Inflammatory macrophage (primary cell): ENCODE measurements at places on chromosomes 16 and 17.

- peak; percentile 88 for DNase-seq
Measured at GRCh38 chr17:80327518-80327917, 66.9 kb downstream of the RNF213 start.

- peak; percentile 38 for DNase-seq
Measured at GRCh38 chr17:49916854-49917515, 52.0 kb upstream of the DLX4 start.

- DNase-seq: no peak
Measured at GRCh38 chr17:12859520-12859919, 70.2 kb downstream of the ARHGAP44 start.

DNA sequence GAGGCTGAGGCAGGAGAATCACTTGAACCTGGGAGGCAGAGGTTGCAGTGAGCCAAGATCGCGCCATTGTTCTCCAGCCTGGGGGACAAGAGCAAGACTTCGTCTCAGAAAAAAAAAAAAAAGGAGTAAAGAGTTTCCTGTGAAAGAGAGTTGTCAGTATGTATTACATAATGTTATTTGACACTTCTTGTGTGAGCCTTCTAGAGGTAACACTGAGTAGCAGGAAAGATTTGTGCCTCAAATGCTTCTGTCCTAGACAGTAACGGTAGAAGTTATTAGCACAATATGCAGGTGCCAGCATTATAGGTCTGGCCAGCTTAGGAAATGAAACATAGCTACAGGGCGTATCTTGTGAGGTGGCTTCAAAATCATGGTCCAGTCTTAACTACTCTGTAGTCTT lies 6.2 kb downstream of the RPS6KB1 start:
- no peak for DNase-seq

GRCh38 chr16:19481296-19481695 lies 40.6 kb downstream of the GDE1 start:
- DNase-seq: no peak

DNA sequence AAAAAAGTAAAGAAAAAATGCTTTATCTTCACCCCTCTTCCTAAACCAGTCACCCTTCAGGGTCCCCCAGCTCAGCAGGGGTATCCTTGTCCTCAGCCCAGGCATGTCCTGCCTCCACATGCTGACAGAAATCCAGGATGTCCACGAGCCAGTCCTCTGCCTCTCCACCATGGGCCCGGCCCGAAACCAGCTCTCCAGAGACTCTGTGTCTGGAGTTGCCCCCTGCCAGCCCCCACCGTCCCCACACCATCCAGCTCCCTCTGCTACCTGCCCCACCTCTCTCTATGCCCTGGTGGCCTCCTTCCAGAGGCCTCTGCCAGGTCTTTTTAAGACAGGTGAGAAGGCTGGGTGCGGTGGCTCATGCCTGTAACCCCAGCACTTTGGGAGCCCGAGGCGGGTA lies 66.4 kb upstream of the PLCG2 start:
- DNase-seq: no peak

DNA sequence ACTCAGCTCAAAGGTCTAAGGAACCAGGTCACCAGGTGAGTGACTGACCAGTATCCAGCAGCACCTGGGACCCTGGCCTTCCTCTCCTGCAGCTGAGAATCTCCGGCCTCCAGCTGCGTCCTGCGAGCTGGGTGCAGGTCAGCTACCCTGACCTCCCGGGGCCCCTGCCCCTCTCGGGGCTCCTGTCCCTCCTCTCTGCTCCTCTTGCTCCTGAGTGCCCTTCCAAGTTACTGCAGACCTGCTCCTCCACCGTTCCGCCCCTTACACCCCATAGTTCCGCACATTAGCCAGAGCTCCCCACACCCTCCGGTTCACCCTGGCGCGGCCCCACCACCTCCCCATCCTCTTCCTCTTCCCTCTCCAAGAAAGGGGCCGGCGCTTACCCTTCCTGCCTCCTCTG lies 10.6 kb downstream of the FOXJ1 start:
- DNase-seq: no peak

DNA sequence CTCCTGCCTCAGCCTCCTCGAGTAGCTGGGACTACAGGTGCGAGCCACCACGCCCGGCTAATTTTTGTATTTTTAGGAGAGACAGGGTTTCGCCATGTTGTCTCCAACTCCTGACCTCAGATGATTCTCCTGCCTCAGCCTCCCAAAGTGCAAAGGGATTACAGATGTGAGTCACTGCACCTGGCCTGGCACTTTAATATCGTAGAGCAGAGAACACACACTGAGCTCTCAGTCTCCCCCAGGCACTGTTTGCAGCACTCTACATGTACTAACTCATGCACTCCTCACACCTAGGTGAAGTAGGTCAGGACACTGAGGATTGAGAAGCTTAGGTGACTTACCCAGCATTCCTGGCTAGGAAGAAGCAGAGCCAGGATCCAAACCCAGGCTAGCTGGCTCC lies 15.0 kb downstream of the C17orf100 start:
- DNase-seq: no peak

DNA sequence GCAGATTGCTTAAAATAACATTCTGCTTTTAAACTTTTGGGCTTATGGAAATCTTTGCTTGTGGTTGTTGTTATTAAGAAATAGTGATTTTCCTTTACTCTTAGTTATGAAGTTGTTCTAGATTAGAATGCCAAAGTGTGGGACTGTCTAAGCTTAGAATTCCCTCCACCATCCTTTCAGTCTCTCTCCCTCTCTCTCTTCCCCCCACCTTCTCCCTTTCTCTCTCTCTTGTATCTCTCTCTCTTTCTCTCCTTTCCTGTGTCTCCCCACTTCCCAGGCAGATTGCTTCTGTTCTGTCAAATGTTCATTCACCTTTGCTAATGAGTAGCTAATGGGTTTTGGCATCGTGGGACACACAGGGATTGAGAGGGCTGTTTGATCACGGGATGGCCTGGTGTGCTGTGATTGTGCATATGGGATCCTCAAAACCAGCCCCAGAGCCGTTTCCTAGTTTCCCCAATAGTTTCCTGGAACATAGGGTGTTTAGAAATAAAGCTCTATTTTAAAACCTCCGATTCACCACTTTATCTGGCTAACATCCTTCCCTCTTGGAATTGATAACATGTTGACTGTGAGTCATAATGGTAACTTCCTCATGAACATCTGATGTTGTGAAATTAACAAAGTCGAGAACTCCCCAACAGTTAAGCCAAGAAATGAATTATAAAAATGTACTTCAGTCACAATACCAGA lies 502.6 kb downstream of the TMEM114 start:
- peak; percentile 57 for DNase-seq

GRCh38 chr16:88651989-88652761 lies 1.3 kb upstream of the CYBA start:
- DNase-seq: no peak

- no peak for DNase-seq
Measured at GRCh38 chr17:50585346-50585745, 24.8 kb downstream of the CACNA1G start.

GRCh38 chr16:55248494-55248893 lies 75.5 kb upstream of the IRX6 start:
- no peak for DNase-seq

GRCh38 chr16:88688013-88688778 lies 1.9 kb upstream of the SNAI3 start:
- no peak for DNase-seq
